ENCODE measurements at places on chromosomes 12 and 14.

DNA sequence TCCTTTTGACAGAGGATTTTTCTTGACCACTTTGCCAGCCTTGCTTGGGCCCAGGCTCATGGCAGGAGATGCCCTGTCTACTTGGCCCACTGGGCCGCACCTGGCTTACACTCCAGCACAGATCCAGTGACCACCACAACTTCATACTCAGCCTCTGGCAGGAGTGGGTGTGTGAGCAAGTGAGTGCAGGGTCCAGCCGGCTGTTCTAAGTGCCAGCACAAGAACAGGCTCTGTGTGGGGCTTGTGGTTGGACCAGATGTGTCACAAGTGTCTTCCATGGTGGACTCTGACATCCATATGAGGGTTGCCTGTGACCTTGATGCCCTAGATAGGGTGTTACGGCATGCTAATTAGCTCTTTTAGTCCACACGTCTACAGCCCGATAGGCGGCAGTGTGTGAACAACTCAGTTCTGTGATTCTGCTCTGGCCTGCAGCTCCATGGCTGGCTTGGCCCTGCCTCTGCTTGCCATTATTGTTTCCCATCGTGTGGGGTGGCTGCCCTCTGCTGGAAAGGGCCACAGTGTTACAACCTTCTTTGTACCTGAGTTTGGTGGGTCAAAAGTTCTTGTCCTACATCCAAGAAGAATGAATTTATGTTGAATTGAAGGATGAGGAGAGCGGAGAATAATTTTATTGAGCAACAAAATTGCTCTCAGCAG is 1089.1 kb downstream of the SLC6A15 start:
- DNase-seq: no peak

DNA sequence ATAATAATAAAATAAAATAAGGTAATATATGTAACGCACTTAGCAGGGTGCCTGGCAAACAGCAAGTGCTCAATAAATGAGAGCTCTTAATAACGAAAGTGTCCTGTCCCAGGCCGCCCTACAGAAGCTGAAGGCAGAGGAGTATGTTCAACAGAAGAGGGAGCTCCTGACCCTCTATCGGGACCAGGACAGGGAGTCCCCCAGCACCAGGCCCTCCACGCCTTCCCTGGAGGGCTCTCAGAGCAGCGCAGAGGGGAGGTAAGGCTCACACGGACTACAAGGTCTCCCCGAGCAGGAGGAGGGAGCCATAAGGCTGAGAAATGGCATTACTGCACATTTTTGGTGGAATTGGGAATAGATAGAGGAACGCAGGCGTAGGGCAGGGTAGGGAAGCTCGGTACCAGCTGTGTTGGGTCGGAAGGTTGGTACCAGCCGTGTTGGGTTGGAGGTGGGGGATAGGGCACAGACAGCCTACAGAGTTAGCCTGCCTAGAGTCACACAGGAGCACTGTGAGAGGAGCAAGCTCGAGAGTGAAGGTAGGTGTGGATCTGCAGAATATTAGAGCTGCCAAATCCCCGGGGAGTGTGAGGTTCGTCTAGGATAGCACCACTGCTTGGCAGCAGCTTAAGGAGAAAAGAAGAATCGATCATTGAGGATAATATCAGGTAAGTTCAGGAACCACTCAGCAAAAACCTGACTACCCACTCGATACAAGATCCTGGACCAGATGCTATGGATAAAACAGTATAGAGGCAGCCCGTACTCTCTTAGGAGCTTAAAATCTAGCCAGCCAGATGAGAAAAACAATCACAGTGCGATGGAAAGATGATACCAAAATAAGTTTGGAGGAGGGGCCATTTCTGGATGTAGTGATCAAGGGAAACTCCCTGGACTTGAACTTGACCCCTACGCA is 15.3 kb downstream of the TNFRSF1A start:
- DNase-seq: peak; percentile 75

GRCh38 chr12:73362666-73363065 is 1090.5 kb downstream of the TRHDE start:
- no peak for DNase-seq

DNA sequence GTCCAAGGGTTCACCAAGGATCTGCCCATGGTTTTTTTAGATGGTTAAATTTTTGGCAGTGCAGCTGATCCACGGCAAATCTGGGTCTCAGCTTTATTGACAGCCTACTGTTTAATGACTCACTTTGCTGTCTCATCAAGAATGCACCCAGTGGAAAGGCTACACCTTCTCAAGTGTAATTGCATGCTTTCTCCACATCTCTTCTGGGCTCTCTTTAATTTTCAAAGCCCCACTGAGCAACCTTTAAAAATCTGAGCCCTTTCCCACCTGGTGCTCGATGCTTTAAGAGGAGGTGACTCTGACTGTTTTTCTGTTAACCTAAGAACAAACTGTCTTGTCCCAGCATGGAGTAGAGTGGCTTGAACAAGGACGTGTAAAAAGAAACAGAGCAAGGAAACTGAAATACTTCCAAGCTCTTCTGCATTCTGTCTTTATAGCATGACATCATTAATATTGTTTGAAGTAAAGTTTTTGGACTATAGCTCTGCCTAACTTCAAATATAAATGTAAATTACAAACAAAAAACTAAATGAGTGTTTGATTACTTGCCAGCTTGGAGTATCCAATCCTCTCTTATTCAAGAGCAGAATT is 214.2 kb upstream of the KRR1 start:
- peak; percentile 86 for DNase-seq

DNA sequence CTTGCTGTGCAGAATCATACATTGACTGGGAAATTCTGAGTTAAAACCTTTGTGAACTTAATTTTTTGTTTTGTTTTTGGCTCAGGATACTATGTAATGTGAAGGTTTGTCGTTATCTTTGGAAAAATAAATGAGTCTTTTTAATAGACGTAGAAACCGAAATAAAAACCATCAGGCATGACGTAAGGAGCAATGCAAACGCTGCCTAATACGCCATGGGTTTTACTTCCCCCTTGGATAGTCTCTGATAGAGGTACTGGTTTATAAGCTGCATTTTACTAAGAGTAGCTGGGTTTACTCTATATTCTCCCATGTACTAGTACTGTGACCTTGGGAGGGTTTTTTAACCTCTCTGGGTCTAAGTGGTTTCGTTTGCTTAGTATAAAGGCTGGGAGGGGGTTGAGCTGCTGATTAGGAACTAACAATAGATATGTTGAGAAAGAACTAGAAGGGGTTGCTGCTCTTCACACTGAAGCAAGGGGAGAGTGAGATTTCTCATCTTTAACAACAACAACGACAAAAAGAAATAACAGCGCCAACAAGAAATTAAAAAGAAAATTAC is 66.8 kb upstream of the SLCO1C1 start:
- no peak for DNase-seq

All from foreskin fibroblast (primary cell).